Posterior cingulate gyrus (tissue), 11 donors: ENCODE measurements at places on chromosomes 16 and 17.

- DNase-seq = no peak
These were observed 28.2 kb upstream of the RBBP6 start for GRCh38 chr16:24511174-24511573.

DNA sequence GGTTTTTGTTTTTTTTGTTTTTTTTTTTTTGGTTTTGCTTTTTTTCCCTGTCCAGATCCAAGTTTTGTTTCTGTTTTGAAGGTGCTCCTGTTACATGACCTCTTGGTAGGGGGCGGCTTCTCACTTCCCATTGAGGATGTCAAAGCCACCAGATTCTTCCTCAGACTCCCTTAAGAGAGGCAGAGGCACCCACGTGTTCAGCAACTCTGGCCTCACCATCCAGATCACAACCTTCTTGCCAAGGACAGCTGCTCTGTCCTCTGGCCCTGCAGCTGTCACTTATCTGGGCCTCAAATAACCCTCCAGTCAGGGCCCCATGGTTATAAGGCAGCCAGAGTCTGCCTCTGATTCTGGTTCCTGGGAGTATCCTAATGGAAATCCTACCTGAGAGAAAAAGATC lies 208.5 kb downstream of the STX8 start:
- DNase-seq = no peak

GRCh38 chr16:20084624-20085226 lies 11.0 kb upstream of the GPR139 start:
- no peak for DNase-seq

- no peak for DNase-seq
These were observed 18.1 kb downstream of the SOCS3 start for GRCh38 chr17:78341559-78342448.

DNA sequence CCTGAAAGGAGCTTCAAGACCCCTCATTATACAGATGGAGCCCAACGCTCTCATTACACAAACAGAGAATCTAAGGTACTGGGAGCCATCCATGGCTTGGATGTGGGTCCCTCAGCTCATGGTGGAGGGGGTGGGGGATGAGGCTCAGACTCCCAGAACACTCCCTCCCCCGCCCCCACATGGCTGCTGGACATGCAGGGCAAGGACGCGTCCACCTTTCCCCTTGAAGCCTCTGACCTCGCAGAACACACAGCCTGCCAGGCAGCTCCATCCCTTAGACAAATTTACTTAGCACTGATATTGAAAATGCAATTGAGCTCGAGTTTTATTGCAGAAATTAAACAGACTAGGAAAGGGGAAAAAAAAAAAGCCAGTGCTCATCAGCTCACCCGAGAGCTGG lies 203.9 kb downstream of the ZNF423 start:
- DNase-seq = peak; percentile 4

DNA sequence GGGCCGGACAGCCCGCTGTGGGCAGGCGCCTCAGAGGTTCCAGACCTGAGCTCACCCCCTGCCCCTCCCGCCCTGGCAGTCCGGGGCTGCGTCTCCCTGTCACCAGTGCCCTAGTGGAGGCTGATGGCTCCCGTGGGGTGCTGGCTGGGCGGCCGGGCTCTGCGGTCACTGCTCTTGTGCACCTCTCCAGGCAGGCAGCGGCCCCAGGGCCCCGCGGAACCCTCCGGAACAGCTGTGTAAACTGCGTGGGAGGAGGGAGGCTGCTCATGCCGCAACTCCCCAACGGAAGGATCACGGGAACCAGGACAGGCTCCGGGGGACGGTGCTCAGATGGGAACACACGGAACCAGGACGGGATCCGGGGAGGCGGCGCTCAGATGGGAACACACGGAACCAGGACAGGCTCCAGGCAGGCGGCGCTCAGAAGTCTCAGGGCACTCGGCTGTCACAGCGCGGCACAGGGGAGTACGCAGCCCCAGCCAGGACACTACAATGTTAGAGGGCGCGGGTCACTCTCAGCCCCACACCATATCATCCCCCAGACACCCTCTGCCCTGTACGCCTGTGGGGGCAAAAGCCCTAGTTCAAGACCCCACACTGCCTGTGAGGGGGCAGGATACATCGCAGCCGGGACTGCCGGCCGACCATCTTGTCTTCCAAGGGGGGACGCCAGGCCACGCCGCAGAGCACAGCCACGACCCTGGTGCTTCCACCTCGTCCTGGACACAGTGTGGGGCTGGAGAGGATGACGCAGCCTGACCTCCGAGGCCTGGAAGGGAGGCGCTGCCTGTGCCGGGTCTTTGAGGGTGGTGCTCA lies 74.0 kb upstream of the GNG13 start:
- no peak for DNase-seq
